ENCODE measurements at places on chromosomes 16 and 17. TPM values are rescaled to one million over a fixed set of nuclear protein-coding genes. Genes with fewer than 3 reads are reported as not detected.

LRRC75A gene
- polyA plus RNA-seq: 0.72 TPM

GRCh38 chr17:72843591-72843990 lies 248.9 kb downstream of the SLC39A11 start:
- DNase-seq: no peak

DNA sequence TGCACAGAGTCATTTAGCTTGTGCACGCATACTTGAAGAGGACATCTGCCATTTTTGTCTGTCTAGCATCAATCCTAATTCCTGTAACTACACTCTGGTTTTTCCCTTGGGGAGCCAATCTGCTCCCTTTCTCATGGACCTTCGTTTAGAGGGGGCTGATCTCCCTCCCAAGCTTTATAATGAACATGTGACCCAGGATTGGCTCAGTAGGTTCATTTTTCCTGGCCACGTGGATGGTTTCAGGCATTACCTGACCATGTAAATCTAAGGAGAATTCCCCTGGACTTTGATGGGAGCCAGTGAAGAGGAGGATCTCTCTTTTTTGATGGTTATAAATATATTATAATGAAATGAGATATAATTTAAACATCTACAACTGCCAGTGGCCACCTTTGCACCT lies 56.8 kb upstream of the HS3ST2 start:
- DNase-seq: no peak

GRCh38 chr17:38442548-38442947 lies 14.3 kb downstream of the ARHGAP23 start:
- no peak for DNase-seq

GRCh38 chr16:24906199-24906808 lies 60.5 kb downstream of the SLC5A11 start:
- DNase-seq: no peak

ZNF597 gene
- 1.0 TPM for polyA plus RNA-seq

GRCh38 chr17:418421-418751 lies 65.8 kb upstream of the RPH3AL start:
- peak; percentile 58 for DNase-seq

DNA sequence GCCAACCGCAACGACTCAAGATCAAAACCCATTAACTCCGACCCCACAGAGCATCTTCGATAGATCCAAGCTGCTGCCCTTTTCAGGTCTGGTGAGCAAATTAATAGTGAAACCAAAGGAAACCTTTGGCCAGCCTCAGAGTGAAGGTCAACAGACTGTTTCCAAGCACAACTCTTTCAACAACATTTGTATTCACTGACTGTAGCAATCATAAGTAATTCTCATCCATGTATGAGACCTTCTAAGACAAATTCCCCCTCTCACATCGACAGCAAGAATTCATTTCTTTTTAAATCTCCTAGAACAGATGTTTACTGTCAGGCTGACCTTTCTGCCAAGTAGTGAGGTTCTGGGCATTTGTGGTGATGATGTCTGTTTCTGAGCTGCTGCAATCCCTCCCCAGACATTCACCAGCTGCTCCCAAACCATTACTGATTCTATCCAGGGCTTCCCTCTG lies 64.2 kb downstream of the SLC39A11 start:
- no peak for DNase-seq

DNA sequence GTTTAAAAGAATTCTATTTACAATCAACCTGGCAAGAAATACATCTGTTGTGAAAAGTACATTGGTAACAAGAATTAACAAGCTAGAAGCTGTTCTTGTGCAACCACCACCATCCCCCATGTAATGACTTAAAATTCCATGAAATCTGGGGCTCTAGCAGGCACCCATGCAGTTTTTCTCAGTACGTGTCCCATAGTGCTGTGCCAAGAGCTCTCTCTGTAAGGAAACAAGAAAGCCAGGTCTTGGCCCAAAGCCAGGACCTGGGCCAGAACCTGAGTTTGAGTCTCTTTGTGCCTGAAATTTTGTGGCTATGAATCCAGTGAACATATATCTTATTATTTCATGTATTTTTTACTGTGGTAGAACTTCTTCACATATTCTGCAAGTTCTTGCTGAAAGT lies 46.6 kb downstream of the NUP93 start:
- no peak for DNase-seq

NEUROD2 gene
- polyA plus RNA-seq: not detected

GRCh38 chr16:17556276-17557052 lies 85.7 kb upstream of the XYLT1 start:
- no peak for DNase-seq

DNA sequence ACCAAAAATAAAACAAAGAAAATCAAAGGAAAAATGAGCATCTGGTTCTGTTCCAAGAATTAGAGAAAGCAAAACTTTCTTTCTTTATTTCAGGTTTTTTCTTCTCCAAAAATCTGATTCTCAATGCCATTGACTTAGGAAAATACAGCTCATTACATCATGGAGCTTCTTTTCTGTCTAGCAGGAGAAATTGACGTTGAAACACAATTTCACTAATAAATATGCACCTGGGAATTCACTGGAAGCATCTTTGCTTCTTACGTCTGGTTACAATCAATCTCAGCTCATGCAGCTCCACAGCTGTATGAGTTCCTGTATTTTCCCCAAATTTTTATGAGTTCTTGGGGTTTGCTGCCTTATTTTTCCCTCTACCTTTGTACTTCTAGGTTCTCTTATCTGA lies 1568.6 kb upstream of the GOT2 start:
- no peak for DNase-seq

ADGRG3 gene
- not detected for polyA plus RNA-seq

- DNase-seq: peak; percentile 41
Observed at GRCh38 chr16:50684823-50685461, 3.8 kb upstream of the SNX20 start.

- DNase-seq: no peak
Observed at GRCh38 chr17:38603786-38604478, 1.8 kb downstream of the SRCIN1 start.

KRTAP3-1 gene
- polyA plus RNA-seq: not detected
